ENCODE measurements at places on chromosomes 6 and 20. TPM values are rescaled to one million over a fixed set of nuclear protein-coding genes. Genes with fewer than 3 reads are reported as not detected.
A peak's percentile ranks its signal among the peaks of the same experiment; 100 is the strongest.

DNA sequence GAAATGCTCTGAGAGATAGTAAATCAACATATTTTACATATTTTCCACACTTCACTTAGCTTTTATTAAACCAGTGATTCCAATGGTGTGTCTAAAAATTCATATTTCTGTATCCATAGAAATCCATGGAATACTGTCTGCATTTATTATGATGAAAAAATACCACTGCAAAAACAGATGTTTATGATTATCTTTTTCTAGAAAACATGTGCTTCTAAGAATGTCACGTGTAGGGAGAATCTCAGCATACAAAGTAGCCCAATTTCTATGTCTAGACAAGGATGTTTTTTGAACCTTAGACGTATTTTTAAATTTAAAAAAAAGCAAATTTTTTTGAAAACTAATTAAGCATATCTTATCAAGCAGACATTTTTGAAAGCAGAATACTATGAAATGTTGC, 622.4 kb downstream of the TENT5A start:
- H3K4me1 ChIP-seq: no peaks in the 10 kb centered on the region
- no peaks in the 10 kb centered on the region for H3K27me3 ChIP-seq
- H3K36me3 ChIP-seq: no peaks in the 10 kb centered on the region
- no peak for DNase-seq
- H3K4me3 ChIP-seq: no peak overlapping the region
- H3K27ac ChIP-seq: no peak overlapping the region

DNA sequence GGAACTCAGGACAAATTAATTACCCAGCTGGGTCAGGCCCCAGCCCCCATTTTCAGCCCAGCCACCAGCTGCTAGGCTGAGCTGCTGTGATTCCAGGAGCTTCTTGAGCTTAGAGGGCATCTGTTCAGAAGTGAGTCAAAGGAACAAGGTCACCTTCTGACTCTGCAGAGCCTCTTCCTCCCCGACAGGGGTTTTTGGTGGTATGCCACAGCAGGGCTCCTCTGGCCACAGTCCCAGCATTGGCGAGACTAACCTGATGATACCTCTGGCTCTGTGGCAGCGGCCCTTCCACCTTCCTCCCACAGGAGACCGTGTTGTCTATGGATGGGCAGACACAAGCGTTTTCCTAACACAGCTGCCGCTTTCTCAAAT, 39.7 kb downstream of the ZC3H12D start:
- peaks cover 33% of the 10 kb centered on the region for H3K27me3 ChIP-seq
- H3K4me3 ChIP-seq: no peak overlapping the region
- H3K36me3 ChIP-seq: no peaks in the 10 kb centered on the region
- H3K4me1 ChIP-seq: peaks cover 10% of the 10 kb centered on the region
- DNase-seq: no peak
- no peak overlapping the region for H3K27ac ChIP-seq

GRCh38 chr6:16698162-16698533, 63.1 kb downstream of the ATXN1 start:
- no peak for DNase-seq
- peaks cover 25% of the 10 kb centered on the region for H3K4me1 ChIP-seq
- no peak overlapping the region for H3K4me3 ChIP-seq

DNA sequence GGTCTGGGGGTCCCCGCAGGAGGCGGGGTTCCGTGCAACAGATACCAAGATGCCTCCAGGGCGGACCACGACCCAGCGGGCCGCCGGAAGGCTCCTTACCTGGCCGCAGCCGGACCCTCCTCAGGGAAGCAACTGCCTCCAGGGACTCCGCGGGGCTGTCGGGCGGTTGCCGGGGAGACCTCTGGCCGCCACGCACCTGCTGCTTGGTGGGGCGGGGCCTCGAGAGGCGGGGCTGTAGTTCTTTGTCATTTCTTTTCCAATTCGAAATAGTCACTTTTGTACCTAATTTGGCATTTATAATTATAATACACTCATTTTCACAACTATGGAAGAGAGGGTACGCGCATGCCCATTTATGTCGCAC, 647 bp downstream of the AK9 start:
- H3K4me3 ChIP-seq: peak overlapping the region; percentile 93
- peaks cover 1% of the 10 kb centered on the region for H3K36me3 ChIP-seq
- peak overlapping the region; percentile 100 for H3K27ac ChIP-seq
- peak; percentile 62 for DNase-seq
- peaks cover 9% of the 10 kb centered on the region for H3K4me1 ChIP-seq
- H3K27me3 ChIP-seq: no peaks in the 10 kb centered on the region

LY6G6C gene
- total RNA-seq: 1.3 TPM

DNA sequence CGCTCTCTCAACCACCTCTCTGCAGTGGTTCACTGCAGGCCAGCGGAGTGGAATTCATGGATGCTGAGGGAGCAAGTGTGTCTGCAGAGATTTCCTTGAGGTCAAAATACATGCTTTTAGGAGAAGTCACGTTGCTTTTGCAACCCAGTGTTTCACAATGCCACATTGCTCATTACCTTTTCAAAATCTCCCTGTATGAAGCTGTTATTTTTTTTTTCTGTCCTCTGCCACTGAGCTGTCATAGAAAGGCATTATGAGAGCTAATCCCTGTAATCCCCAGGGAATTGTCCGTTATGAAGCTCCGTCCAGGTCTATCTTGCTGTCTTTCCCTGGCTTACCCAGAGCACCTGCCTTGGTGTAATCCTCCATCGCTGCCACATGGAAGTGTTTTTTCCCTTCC, 60.5 kb upstream of the SLC22A23 start:
- no peaks in the 10 kb centered on the region for H3K4me1 ChIP-seq
- H3K27ac ChIP-seq: no peak overlapping the region
- H3K36me3 ChIP-seq: no peaks in the 10 kb centered on the region

DNA sequence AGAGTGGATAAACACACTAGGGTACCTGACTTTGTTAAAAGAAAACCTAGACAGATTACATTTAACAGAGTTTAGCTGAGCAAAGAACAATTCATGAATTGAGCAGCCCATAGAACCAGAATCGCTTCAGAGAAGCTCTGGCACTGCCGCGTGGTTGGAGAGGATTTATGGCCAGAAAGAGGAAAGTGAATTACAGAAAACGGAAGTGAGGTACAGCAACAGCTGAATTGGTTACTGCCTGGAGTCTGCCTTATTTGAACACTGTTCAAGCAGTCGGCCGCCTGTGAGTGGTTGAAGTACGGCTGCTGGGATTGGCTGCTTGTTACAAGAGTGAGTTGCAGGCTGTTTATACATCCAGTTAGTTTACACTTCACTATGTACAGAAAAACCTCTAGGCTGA, 253.8 kb upstream of the CDYL start:
- no peaks in the 10 kb centered on the region for H3K36me3 ChIP-seq
- H3K27ac ChIP-seq: no peak overlapping the region
- H3K27me3 ChIP-seq: no peaks in the 10 kb centered on the region
- H3K4me1 ChIP-seq: no peaks in the 10 kb centered on the region
- no peak for DNase-seq
- no peak overlapping the region for H3K4me3 ChIP-seq

GRCh38 chr6:3769610-3770009, 18.1 kb upstream of the PXDC1 start:
- H3K4me3 ChIP-seq: no peak overlapping the region
- DNase-seq: no peak
- no peaks in the 10 kb centered on the region for H3K36me3 ChIP-seq
- no peak overlapping the region for H3K27ac ChIP-seq

DNA sequence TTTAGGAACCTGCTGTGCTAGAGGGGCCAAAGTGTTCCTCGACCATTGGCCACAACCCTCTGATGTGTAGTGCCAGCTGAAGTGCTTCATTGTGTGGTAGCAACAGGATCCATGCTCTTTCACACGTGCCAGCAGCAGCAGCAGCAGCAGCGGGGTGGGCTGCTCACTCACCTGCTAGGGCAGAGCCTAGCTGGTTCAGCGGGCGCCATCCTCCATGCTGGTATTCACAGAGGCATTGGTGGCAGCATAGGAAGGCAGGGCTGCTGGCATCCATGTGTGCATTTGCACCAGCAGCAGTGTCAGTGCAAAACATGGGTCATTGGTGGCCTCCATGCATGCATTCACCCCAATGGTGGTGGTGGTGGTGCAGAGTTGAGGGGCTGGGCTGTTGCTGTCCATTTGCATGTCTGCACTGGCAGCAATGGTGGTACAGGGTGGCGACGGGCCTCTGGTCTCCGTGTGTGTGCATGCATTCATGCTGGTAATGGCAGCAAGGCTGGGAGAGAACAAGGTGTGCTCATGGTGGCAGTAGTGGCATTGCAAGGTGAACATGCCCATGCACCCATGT, 13.2 kb upstream of the TINAG start:
- H3K27me3 ChIP-seq: no peaks in the 10 kb centered on the region
- H3K27ac ChIP-seq: no peak overlapping the region
- H3K4me3 ChIP-seq: no peak overlapping the region
- no peaks in the 10 kb centered on the region for H3K4me1 ChIP-seq
- H3K36me3 ChIP-seq: no peaks in the 10 kb centered on the region
- no peak for DNase-seq

PRSS16 gene
- total RNA-seq: 29.8 TPM

DEFB110 gene
- total RNA-seq: not detected

GRCh38 chr6:55495277-55495676, 83.7 kb downstream of the HMGCLL1 start:
- no peaks in the 10 kb centered on the region for H3K27me3 ChIP-seq
- H3K36me3 ChIP-seq: no peaks in the 10 kb centered on the region
- peaks cover 8% of the 10 kb centered on the region for H3K4me1 ChIP-seq
- H3K27ac ChIP-seq: no peak overlapping the region
- no peak for DNase-seq

DNA sequence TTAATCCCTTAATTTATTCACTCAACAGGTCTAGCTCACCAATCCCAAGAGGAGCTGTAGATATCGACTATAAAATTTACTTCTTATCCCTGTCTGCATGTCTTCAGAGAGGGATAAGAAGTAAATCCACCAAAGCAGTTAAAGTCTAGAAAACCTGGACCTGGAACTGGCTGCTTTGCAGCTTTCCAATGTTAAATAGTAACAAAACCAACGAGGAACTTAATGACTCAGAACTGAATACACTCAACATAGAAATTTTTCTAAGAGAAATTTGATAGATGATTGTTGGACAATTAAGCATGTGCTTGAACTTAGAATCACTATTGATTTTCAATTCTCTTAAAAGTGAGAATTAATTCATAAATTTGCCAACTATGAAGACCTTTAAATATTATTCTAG, 11.5 kb upstream of the TMEM244 start:
- H3K27me3 ChIP-seq: peaks cover 3% of the 10 kb centered on the region
- no peaks in the 10 kb centered on the region for H3K36me3 ChIP-seq

- no peaks in the 10 kb centered on the region for H3K27me3 ChIP-seq
- peaks cover 7% of the 10 kb centered on the region for H3K4me1 ChIP-seq
- H3K27ac ChIP-seq: no peak overlapping the region
- H3K4me3 ChIP-seq: no peak overlapping the region
- H3K36me3 ChIP-seq: no peaks in the 10 kb centered on the region
- no peak for DNase-seq
Measured at GRCh38 chr6:81694207-81694606, 58.3 kb downstream of the TENT5A start.

Data from progenitor cell of endocrine pancreas (in vitro differentiated cells).